ENCODE measurements at places on chromosomes 13 and 19.

- DNase-seq: no peak
Observed at GRCh38 chr19:5091018-5091683, 122.2 kb downstream of the KDM4B start.

DNA sequence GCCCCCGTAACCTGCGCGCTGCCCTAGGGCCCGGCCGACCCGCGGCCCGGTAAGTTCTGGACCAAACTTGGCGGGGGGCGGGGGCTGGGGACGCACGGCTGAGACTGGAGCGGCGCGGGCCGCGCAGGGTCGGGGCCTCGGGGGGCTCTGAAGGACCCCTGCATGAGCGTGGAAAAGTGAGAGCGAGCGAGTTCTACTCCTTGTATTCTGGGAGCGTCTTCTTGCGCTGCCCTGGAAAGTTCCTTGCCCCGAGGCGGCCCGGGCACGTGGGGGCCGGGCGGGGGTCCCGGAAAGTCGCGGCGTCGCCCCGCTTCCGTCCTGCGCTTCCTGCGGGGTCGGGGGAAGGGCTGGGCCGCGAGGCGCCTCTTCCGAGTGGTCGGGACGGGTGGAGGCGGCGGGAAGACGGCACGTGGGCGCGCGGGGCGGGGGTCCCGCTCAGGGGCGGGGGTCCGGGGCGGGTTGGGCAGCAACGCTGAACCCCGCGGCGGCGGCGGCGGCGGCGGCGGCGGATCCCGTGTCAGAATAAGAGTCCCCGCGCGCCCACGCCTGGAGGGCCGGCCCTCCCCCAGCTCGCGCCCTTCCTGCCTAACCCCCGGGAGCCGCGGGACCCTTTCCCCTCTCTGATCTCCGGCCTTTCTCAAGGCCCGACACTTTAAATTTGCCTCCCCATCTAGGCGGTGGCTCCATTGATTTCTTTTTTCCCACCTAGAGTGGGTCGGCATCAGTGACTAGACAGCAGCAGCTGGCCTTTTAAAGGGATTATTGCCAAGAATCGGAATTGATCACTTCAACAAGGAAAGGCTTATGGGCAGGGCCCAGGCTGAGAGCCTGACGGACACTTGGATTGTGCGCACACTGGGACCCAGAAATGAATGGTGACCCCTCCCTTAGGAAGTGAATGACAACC, 749 bp downstream of the GATAD2A start:
- peak; percentile 57 for DNase-seq

DNA sequence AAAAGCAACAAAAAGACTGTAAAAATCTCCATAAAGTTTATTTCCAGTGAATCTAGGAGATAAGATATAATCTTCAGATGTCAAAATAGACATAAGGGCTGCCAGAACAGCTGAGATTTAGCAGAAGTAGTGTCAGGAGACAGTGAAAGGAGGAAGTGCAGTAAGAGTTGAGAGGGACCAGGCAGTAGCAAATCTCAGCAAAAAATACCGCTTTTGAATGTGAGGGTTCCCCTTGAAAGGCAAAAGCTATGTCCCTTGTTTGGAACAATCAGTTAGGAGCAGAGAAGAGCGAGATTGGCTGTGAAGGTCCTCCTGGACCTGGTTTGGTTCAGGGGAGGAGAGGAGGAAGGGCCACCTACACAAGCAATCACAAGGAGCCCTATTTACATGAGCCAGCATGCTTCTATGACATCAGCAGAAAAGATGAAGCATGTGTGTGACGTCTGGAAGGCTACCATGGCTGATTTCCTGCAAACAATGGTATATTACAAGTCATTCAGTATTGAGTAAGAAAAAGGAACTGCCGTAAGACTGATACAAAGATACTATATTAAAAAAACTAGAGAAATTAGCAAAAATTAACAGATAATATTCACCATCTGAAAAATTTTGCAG, 98.9 kb upstream of the SIAH3 start:
- DNase-seq: no peak

- DNase-seq: no peak
Observed at GRCh38 chr13:26697069-26697955, 63.3 kb downstream of the GPR12 start.

DNA sequence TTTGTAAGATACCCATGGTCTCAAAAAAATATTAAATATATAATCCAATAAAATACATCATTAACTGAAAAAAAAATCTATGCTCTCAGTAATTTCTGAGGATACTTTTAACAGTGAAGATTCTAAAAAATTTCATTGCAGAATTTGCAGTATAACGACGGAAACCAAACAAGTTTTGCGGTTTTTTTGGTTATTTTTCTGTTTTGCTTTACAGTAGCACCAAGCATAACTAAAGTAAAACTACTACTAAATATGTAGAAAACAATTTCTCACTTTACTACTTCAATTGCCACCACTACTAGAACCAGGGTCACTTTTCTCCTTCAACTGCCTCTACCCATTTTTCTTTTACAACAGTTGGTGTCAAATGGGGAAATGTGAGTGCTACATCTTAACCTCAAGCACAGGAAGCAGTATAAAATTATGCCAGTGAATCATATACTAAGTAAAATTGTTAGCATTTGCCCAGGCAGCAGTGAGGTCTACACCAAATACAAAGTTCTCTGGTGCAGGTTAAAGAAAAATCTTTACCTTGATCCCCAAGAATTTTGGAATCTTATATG, 24.1 kb downstream of the MICU2 start:
- DNase-seq: peak; percentile 32

- peak; percentile 88 for DNase-seq
Observed at GRCh38 chr19:1248139-1248785, at the start of gene MIDN. Gene MIDN, plus strand, starts transcription at chr19:1248583. Its CDS starts 1,714 bp downstream, at chr19:1250297.

- peak; percentile 40 for DNase-seq
Observed at GRCh38 chr19:46482631-46483030, 11.3 kb upstream of the PNMA8A start.

- peak; percentile 61 for DNase-seq
Observed at GRCh38 chr13:30020726-30021312, 170.4 kb upstream of the UBL3 start.

DNA sequence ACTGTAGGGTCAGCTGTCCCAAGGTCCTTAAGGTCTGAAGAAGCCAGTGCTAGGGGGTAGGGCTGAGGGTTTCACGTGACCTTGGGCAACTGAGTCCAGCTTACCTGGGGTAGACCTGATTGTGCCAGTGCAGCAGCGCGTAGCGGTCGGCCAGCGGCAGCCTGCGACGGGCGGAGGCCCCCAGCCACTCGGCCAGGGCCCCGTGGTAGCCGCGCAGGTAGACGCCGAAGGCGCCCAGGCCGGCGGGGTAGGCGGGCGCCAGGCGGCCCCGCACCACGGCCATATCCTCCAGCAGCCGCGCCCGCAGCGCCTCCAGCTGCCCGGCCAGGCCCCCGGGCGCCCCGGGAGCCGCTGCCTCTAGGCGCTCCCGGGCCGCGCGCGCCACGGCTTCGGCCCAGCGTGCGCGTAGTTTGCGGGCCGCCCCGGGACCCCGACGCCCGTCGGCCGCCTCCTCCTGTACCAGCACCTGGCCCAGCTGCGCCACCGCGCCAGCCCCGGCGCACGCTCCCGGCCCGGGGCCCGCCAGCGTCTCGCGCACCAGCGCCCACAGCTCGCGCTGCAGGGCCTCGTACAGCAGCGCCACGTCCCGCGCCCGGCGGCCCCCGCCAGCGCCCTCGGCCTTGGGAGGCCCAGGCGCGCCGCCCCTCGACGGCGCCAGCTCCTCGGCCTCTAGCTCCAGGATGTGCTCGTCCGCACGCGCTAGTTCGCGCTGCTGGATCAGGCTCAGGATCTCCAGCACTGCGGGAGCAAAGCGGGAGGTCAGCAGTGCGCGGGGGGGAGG, 10.9 kb downstream of the EXOC3L2 start:
- DNase-seq: no peak
